ENCODE measurements at places on chromosomes 3 and 15. TPM values are rescaled to one million over a fixed set of nuclear protein-coding genes. Genes with fewer than 3 reads are reported as not detected.

DNA sequence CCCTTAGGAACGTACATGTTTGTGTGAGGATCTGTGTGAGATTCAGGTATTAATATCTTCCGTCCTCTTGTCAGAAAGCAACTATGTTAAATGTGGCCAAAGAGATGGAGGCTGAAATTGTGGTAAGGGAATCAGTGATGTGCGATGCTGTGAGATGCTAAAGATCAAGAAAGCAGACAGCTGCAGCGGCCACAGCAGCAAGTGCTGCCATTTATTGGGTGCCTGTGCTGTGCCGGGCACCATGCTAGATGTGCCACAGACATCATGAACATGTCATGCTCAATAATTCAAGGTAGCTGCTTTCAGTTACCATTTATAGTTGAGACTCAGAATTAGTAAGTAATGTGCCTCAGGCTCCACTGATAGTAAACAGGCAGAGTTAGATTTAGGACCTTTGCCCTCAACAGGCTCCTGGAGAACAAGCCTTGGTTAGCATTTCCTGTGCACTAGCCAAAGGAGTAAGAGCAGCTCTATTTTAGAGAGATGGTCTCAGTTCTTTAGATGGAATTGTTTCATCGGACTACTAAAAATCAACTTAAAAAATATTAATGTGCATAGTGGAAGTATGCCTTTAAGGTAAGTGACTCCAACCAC is 24.9 kb downstream of the LARS2 start:
- DNase-seq, result no peak

- DNase-seq, result no peak
Measured at GRCh38 chr3:38247366-38248035, 18.1 kb upstream of the SLC22A13 start.

DNA sequence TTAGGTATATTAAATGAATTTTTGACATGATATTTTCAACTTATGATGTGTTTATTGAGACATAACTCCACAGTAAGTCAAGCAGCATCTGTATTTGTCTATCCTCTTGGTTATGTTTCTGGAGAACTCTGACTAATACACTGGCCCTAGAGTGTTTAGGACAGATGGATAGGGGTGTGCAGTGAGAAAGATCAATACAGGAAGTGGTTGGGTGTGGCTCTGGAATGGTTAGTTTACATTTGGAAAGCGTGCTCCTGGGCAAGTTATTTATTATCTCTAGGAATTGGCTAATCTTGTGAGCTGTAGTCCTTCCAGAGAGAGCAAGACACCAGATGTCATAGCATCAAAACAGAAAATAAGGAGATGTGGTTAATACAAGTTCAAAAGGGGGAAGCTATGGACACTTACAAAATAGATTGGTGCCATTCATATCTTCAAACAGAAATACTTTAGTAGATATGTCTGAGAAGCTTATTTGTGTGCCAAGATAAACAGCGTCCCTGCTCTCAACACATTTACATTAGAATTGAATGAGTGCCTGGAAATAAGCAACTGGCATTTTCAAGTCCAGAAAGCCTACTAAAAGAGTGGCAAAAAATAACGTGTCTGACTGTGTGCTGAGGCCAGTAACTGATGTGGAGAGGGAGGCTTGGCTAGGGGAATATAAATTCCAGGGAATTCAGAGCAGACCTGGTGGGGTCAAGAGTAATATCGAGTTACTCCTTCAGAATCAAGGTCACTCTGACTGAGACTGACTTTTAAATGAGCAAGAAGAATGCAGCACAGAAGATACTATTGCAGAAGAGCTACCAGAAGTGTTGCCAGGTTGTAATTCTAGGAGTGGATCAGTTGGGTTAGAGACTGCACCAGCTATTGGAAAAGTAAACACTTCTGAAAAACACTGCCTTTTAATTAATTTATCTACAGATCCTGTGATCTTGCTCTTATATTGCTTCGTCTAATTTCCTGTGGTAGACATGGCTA is 33.4 kb upstream of the PLAAT1 start:
- DNase-seq, result no peak

- no peak for DNase-seq
Measured at GRCh38 chr3:31048143-31048542, 153.7 kb upstream of the GADL1 start.

Gene KCNH8
- 0.10 TPM for polyA plus RNA-seq

- DNase-seq, result no peak
Measured at GRCh38 chr3:182794455-182795388, 1.4 kb downstream of the ATP11B start.

Gene STAB1
- 91.8 TPM for polyA plus RNA-seq

DNA sequence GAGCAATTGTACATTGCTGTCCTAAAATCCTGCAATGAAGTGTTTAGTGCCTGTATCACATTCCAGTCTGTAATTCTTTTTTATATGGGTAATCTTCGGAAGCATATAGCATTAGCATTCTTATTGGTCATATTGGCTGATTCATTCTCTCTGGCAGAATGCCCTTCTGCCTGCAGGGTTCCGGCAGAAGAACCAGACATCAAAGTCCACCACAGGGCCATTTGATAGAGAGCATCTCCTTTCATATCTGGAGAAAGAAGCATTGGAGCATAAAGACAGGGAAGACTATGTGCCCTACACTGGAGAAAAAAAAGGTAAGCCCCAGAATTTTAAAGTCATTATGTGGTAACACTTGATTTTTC is 39.6 kb downstream of the TMOD3 start:
- DNase-seq, result no peak

Gene CHST2
- 6.4 TPM for polyA plus RNA-seq

DNA sequence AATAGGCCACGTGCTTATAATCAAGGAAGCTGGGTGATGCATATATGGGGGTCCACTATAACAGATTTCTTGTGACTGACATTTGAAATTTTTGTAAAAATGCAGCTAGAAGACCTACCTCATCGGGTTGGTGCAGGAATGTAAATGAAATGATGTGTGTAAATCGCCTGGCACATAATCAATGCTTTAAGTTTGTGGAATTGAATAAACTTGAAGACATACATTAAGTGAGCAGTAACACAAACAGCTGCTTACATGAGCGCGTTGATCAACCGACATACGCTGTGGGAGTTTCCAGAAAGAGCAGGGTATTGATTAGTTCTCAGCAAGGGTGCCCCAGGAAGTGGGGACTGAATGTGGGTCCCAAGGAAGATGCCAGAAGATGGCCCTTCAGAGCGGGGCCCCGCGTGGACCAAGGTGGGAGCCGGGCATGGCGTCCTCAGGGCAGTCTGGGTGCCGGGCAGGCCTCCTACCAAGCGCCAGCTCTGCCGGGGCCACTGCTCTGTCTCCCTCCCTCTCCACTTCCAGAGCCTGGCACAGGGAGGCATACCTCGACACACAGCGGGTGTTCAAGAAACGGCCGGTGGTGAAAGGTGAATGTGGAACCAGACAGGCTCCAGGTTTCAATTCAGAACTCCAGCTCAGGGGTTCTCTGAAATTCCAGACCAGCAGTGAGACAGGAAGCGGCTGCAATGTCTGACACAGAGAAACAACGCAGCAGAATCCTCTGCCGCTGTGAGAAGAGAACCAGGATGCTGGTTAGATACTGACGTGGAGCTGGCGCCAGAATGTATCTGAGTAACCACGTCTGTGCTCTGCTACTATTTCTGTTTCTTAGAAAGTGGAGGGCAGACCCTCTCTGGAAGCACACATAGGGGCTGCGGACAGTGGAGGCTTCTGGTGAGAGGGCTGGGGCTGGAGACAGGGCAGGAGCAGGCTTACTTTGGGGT is 12.6 kb downstream of the BFSP2 start:
- no peak for DNase-seq

GRCh38 chr15:65902373-65902772 is 33.1 kb downstream of the RAB11A start:
- DNase-seq, result peak; percentile 28

GRCh38 chr15:37931321-37931720 is 3.1 kb upstream of the TMCO5A start:
- DNase-seq, result no peak

- no peak for DNase-seq
Measured at GRCh38 chr3:38127611-38128302, 9.2 kb downstream of the ACAA1 start.

Gene NTRK3
- polyA plus RNA-seq, result 10.6 TPM

Gene NPAP1
- polyA plus RNA-seq, result 0.03 TPM

DNA sequence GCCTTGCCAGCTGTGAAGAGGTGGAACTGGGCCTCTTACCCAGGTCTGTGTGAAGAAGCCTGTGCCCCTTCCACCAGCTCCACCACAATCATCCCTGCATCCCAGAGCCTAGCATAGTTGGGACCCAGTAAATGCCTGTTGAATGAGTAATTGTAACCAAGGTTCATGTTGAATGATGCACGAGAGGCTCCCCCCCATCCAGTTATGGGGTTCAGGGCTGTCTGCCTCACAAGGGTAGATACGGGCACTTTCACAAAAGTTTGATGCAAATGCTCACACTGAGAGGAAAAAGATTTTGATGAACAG is 29.5 kb upstream of the TSEN2 start:
- no peak for DNase-seq

Data from urinary bladder (tissue), 4 donors.